ENCODE measurements at places on chromosomes 6 and 20.

GRCh38 chr6:131135244-131136020 lies at the start of gene AKAP7:
TSS of gene AKAP7 (plus strand) at chr6:131135467. CDS start at chr6:131135764, 297 bp downstream.
- DNase-seq, result peak; percentile 84

- DNase-seq, result no peak
These were observed 20.1 kb upstream of the FAM83C start for GRCh38 chr20:35312318-35312717.

- DNase-seq, result peak; percentile 57
These were observed 13.3 kb downstream of the RSPH4A start for GRCh38 chr6:116629563-116629981.

DNA sequence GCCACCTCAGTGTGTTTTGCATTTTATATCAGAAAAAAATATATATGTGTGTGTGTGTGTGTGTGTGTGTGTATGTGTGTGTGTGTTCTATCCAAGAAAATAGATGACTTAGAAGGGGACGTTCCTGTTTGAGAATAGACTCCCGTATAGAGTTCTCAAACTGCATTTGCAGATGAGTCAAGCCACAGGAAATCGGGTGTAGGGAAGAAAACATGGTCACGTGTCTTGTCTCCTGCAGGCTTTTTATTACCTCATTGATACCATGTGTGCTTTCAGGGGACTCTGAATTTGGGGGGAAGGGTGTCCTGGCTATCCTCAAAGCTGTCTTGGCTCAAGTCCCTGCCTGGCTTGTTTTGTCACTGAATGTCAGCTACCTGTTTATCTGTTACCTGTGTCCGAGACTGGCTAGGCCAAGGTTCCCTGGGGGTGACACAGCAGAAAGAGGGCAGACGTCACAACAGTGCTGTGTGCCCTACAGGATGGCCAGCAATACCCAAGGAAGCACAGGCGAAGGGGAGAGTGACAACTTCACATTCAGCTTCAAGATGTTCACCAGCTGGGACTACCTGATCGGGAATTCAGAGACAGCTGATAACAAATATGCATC lies 55.7 kb upstream of the NOP56 start:
- no peak for DNase-seq

GRCh38 chr6:134267917-134268361 lies 50.0 kb downstream of the SGK1 start:
- peak; percentile 12 for DNase-seq

DNA sequence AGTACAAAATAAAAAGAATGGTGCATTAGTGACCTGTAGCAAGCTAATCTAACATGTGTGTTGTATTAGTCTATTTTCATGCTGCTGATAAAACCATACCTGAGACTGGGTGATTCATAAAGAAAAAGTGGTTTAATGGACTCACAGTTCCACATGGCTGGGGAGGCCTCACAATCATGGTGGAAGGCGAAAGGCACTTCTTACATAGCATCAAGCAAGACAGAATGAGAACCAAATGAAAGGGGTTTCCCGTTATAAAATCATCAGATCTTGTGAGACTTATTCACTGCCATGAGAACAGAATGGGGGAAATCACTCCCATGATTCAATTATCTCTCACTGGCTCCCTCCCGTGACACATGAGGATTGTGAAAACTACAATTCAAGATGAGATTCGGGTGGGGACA lies 45.4 kb upstream of the AIG1 start:
- no peak for DNase-seq

DNA sequence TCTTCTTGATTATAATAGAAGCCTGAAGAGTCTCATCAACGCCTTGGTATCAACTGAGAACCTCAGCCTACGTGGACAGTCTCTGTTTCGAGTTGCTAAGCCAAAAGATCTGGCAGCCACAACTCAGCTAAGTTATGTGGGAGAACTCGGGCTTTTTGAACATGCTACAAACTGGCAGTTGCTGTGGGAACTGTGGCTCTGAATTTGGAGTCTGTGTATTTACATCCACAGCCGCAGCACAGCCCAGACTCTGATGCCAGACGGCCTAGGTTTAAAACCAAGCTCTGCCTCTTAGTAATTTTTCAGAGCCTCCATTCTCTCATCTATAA lies 35.8 kb downstream of the RIPOR2 start:
- DNase-seq, result no peak

- DNase-seq, result peak; percentile 46
These were observed 601.2 kb upstream of the ARID1B start for GRCh38 chr6:156175971-156176421.

GRCh38 chr6:163935158-163935762 lies 520.7 kb downstream of the QKI start:
- peak; percentile 46 for DNase-seq

- no peak for DNase-seq
These were observed 151.7 kb upstream of the CEP162 start for GRCh38 chr6:84379142-84379541.

- DNase-seq, result peak; percentile 43
These were observed 565.2 kb upstream of the MARCKS start for GRCh38 chr6:113291751-113292445.

- peak; percentile 90 for DNase-seq
These were observed 341.2 kb downstream of the CD83 start for GRCh38 chr6:14458669-14459266.

- no peak for DNase-seq
These were observed 130.0 kb downstream of the AGPAT4 start for GRCh38 chr6:161143663-161144430.

GRCh38 chr6:32087574-32088486 lies 21.3 kb downstream of the TNXB start:
- DNase-seq, result peak; percentile 90

DNA sequence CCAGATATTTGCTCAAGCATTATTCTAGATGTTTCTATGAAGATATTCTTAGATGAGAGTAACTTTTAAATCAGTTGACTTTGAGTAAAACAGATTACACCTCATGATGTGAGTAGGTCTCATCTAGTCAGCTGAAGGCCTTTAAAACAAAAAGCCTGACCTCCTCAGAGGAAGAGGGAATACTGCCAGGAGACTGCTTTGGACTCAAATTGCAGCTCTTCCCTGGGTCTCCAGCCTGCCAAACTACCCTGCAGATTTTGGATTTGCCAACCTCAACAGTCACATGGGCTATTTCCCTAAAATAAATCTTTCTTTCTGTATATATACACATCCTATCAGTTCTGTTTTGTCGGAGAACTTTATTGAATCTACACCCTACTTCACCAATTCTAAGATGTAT lies 182.5 kb upstream of the TENT5A start:
- DNase-seq, result no peak

DNA sequence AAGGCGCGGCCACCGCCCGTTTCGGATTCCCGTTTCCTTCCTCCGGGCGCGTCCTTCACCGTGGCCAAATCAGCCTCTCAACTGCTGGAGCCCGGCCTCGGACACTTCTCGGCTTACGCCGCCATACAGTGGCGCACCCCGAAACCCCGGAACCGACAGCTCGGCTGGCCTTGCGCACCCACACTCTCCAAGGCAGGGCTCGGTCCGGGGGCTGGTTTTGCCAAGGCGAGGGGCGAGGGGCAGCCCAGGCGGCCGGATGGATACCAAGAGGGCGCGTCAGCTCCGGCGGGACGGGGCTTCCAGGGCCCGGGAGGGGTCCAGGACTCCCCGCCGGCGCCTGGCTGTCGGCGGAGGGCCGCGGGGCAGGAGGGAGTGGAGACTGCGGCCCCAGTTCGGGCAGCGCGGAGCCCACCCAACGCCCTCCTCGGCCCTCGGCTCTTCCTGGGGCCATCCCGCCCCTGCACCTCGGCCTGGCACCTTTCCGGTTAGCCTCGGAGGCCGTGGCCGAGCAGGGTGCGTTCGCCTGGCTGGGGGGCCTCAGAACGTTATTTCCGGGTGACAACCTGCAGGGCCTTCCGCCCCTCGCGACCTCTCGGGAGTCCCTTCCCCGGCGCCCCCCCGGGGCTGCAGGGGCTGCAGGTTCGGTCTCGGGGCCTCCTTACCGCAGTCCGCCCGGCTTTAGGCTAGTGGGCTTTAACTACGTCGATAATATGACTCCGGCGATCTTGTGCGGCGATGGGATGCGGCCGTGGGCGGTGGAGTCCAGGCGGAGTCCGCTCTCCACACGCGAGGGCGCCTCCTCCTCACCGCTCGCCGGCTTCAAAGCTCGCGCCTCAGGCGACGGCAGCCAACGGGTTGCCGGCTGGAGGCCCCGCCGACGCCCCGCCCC lies 697 bp upstream of the CEP43 start:
- peak; percentile 13 for DNase-seq

DNA sequence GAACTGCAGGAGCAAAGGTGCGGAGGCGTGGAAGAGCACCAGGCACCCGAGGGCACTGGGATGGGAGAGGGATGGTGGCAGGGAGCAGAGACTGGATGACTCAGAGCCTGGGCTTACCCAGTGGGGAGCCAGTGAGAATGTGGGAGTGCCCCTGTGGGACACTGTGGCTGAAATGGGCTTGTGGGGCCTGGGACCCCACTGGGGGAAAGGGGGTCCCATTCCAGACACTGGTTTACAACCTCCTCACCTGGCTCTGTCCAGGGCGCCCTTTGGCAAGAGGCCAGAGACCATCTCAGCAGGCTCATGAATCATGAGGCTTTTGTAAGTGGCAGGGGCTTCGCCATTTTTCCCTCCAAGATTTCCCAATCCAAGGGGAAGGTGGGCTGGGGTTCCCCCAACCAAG lies 124.0 kb upstream of the MAFB start:
- DNase-seq, result no peak

GRCh38 chr6:169859401-169859977 lies 108.1 kb downstream of the ERMARD start:
- no peak for DNase-seq

DNA sequence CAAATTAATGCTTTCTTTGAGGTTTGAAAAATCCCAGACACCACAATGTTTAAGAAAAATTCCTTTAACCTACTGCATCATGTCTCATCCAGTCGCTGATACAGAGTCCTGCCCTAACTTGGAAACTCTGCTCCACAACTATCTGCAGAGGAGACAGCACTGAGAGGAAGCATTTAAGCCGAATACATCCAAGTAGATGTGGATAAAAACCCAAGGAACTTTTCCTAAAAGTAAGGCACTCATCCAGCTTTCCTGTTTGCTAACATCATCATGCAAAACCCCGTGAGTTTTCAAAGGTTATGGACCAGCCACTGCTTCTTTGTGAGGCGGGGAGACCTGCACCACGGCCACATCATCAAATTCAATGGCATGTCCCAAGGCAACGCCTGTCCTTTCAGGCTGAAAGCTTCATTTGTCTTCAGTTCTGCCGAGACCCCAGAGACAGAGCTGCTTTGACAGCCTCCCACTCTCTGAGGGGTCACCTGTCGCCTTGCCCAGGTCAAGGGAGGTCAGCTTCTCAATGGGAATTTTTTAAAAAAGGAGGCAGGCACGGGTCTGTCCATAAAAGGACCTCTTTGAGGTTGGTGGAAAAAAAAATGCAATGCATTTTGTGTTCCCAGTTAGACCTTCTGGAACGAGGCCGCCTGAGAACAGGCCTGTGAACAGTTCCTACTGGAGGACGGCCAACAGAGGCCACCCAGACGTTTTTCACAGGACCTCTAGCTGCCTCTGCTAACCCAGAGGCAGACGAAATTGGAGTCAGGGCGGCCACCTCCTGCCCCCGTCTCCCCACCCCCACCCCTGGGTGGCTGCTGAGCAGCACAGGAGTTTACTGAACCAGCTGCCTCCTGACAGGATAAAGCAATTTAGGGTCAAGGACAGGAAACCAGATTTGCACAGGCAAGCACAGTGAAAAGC lies 142.5 kb upstream of the HDDC2 start:
- DNase-seq, result peak; percentile 62

DNA sequence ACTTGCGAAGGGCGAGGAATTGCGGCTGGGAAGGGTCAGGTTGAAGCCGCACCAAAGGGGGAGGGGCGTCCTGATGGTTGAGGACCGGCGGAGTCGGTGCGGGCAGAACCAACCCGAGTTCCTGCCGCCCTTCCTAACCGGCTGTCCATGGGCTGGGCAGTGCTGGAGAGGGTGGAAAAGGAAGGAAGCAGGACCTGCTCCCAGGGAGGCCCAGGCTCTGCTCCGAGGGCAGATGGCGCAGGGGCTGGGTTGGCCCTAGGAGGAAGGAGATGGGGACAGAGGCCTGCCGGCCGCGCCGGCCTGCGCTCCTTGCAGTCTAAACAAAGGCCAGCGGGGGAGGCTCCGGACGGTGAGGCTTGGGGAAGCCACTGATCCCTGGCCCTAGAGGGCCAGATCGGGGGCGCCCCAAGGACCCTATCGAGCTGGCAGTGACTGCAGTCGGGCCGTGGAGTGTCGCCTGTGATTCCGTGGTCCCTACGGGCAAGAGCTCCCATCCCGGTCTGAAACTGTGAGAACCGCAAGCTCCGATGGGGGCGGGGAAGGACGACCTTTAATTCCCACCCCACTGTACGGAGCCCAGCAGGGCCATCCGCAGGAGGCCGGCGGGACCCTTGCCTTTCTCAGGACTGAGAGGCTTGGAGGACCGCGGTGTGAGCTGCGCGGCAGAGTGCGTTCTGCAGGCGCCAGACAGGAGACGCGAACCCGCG lies 39.4 kb downstream of the YTHDF1 start:
- DNase-seq, result no peak

- no peak for DNase-seq
These were observed 46.2 kb downstream of the SLC22A23 start for GRCh38 chr6:3410385-3411360.

- no peak for DNase-seq
These were observed 19.7 kb downstream of the ACSS2 start for GRCh38 chr20:34896086-34896621.

DNA sequence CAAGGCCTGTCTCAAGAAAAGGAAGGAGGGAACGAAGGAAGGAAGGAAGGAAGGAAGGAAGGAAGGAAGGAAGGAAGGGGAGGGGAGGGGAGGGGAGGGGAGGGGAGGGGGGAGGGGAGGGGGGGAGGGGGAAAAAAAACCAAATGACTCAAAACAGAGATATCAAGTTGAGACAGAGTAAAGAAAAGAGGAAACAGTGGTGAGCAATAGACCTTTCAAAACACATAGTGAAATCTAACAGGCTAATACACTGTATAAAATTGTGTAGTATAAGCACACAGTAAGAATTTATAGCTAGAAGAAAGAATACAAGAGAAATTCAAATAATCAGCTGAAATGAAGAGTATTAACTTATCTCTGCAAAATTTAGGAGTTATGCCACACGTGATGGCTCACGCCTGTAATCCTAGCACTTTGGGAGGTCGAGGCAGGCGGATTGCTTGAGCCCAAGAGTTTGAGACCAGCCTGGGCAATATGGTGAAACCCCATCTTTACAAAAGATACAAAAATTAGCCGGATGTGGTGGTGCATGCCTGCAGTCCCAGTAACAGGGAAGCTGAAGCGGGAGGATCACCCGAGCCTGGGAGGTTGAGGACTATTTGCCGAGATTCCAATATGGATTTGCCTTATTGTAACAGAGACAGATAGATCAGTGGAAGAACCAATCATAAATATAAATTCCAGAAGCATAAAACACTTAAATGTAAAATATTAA lies 123.2 kb downstream of the PRND start:
- DNase-seq, result no peak
